ENCODE measurements at places on chromosomes 13 and 19. TPM values are rescaled to one million over a fixed set of nuclear protein-coding genes. Genes with fewer than 3 reads are reported as not detected.
A peak's percentile ranks its signal among the peaks of the same experiment; 100 is the strongest.

- no peaks in the 10 kb centered on the region for H3K36me3 ChIP-seq
- H3K4me1 ChIP-seq = peaks cover 3% of the 10 kb centered on the region
- DNase-seq = no peak
- no peak overlapping the region for H3K27ac ChIP-seq
- peaks cover 6% of the 10 kb centered on the region for H3K27me3 ChIP-seq
Measured at GRCh38 chr13:28485097-28485496, 9.8 kb downstream of the FLT1 start.

DNA sequence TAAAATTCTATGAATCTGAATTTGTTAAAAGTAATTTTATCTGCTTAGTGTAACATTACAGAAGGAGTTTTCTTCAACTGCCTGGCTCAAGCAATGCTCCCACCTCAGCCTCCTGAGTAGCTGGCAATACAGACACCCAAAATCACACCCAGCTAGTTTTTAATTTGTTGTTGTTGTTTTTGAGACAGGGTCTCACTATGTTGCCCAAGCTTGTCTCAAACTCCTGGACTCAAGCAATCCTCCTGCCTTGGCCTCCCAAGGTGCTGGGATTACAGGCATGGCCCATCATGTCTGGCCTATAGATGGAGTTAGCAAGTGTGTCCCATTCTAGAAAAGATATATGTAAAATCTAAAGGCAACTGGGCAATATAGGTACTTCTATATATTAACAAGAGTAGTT is 1580.4 kb upstream of the PRR20A start:
- H3K36me3 ChIP-seq = no peaks in the 10 kb centered on the region
- no peaks in the 10 kb centered on the region for H3K4me1 ChIP-seq
- H3K27ac ChIP-seq = no peak overlapping the region
- DNase-seq = no peak
- no peaks in the 10 kb centered on the region for H3K27me3 ChIP-seq
- no peak overlapping the region for H3K4me3 ChIP-seq

DNA sequence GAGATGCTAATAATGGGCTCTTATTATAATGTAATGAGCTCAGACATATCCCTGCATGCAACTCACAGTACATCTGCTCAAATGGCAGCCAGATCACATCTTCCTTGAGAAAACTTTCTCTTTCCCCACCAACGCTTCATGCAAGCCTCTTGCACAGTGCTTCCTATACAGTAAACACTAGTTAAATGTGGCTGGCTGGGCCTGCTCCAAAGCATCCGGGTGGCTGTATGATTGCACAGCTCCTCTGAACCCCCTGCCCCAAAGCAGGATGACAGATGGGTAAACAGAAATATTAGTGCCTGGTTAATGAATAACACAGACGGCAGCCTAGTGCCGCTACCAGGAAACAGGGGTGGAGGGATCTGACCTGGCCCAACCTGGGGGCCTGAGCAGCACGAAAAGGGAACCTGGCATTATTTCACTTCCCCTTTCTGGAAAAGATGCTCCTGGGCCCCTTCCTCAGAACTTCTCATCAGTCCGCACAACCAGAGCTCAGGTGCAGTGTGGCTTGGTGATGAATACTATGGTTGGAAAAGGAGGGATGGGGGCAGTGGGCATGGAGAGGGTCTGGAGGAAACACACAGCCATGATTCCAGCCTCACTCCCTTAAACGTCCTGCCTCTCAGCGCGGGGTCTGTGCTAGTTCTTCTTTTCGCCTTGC is 10.8 kb downstream of the FFAR2 start:
- H3K36me3 ChIP-seq = no peaks in the 10 kb centered on the region
- peaks cover 73% of the 10 kb centered on the region for H3K4me1 ChIP-seq
- no peak for DNase-seq
- H3K27me3 ChIP-seq = no peaks in the 10 kb centered on the region

- no peaks in the 10 kb centered on the region for H3K27me3 ChIP-seq
- peaks cover 47% of the 10 kb centered on the region for H3K4me1 ChIP-seq
- H3K27ac ChIP-seq = no peak overlapping the region
- no peak for DNase-seq
- H3K4me3 ChIP-seq = no peak overlapping the region
- H3K36me3 ChIP-seq = peaks cover 36% of the 10 kb centered on the region
Measured at GRCh38 chr19:55248166-55248675, 10.6 kb downstream of the PPP6R1 start.

- H3K27ac ChIP-seq = no peak overlapping the region
- no peak for DNase-seq
- no peak overlapping the region for H3K4me3 ChIP-seq
- H3K27me3 ChIP-seq = no peaks in the 10 kb centered on the region
- peaks cover 14% of the 10 kb centered on the region for H3K4me1 ChIP-seq
Measured at GRCh38 chr19:20662421-20663105, 1.2 kb upstream of the ZNF626 start.

DNA sequence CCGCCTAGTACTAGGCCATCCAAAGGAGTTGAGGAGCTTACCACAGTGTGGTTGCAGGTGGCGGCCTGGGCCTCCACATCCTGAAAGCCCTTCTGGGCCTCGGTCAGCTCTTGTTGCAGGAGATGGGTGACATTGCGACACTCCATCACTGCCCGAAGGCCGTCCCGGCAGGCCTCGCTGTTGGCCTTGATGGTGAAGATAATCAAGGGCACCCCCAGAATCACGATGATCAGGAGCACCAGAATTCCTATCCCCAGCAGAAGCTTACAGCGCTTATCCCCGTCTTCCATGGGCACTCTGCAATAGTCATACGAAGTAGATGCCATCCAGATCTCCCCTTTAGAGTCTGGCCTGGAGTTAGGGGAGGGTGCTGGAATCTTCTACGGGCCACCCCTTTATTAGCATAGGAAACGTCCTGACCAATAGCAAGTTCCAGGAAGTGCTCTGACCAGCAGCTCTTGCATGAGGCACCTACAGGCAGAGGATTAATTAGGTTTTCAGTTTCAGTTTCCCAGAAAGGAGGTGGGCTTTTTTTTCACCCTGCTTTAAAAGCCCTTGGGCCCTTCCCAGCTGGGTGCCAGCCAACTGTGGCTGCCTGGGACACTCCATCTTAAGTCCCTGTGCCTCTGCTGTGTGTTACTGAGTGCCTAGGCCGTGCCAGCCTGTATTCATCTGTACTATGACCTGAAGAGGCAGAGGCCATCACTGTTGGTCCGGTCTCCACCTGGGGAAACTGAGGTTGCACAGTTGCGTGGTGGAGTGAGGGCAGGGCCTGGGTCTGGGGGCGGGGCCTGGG is at the start of gene BST2:
TSS of gene BST2 (minus strand) at position 381 of the 796 bp plus-strand sequence. CDS start at position 326, 55 bp downstream.
- H3K4me1 ChIP-seq = peaks cover 15% of the 10 kb centered on the region
- peak within 1 kb of the TSS; percentile 41 for H3K4me3 ChIP-seq
- DNase-seq = peak; percentile 65
- H3K36me3 ChIP-seq = peaks cover 25% of the 10 kb centered on the region
- H3K27ac ChIP-seq = peak within 1 kb of the TSS; percentile 81

- H3K27me3 ChIP-seq = no peaks in the 10 kb centered on the region
- H3K36me3 ChIP-seq = no peaks in the 10 kb centered on the region
- no peak overlapping the region for H3K4me3 ChIP-seq
- no peaks in the 10 kb centered on the region for H3K4me1 ChIP-seq
- H3K27ac ChIP-seq = no peak overlapping the region
Measured at GRCh38 chr13:60612593-60612992, 215.6 kb downstream of the TDRD3 start.

DNA sequence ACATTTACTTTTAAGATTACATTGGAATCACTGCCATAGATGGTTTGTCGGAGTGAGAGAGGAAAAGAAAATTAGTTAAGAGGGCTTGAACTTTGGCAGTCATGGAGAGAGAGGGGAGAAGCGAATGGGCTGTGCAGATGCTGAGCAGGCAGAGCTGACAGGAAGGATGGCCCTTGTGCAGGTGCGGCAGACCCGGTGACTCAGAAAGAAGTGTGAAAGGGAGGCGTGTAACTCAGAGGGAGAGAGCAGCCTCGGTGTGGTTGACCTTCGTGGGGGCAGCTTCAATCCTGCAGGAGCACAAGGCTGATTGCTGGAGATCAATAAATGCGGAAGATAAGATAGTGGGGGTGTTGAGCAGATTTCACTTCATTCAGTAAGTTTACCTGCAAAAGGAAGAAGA is 76.9 kb downstream of the TNFSF13B start:
- H3K27me3 ChIP-seq = peaks cover 8% of the 10 kb centered on the region
- no peak overlapping the region for H3K27ac ChIP-seq
- H3K4me3 ChIP-seq = no peak overlapping the region
- no peaks in the 10 kb centered on the region for H3K4me1 ChIP-seq

The GAMT gene
- 89.2 TPM for total RNA-seq

GRCh38 chr13:86020351-86021002 is 221.3 kb upstream of the SLITRK6 start:
- no peaks in the 10 kb centered on the region for H3K27me3 ChIP-seq
- no peak overlapping the region for H3K27ac ChIP-seq
- no peaks in the 10 kb centered on the region for H3K4me1 ChIP-seq
- no peaks in the 10 kb centered on the region for H3K36me3 ChIP-seq

The SWSAP1 gene
- 2.1 TPM for total RNA-seq

DNA sequence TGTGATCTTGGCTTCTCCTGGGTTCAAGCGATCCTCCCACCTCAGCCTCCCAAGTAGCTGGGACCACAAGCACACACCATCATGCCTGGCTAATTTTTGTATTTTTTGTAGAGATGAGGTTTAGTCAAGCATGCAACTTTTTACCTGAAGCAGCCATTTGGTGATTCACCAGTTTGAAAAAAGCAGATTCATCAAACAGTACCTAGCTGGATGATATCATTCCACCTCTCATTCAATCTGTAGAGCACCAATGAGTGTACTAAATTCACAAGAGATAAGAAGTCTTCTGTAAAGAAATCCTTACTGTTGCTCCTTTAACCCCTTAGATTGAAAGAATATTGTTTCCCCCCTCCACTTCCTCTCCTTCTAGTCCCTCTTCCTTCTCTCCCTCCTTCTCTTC is 261.1 kb upstream of the RFC3 start:
- H3K27me3 ChIP-seq = no peaks in the 10 kb centered on the region
- H3K4me3 ChIP-seq = no peak overlapping the region
- H3K36me3 ChIP-seq = no peaks in the 10 kb centered on the region
- no peak overlapping the region for H3K27ac ChIP-seq
- H3K4me1 ChIP-seq = peaks cover 5% of the 10 kb centered on the region
- DNase-seq = no peak

Measured in heart right ventricle (tissue), 16 donors.